CD4-positive, alpha-beta T cell treated with Interferon alpha-2 for 1 hour (primary cell): ENCODE measurements at places on chromosomes 11 and 22.
A peak's percentile ranks its signal among the peaks of the same experiment; 100 is the strongest.

- no peak for DNase-seq
These were observed 230.1 kb upstream of the DDI1 start for GRCh38 chr11:103806130-103806895.

DNA sequence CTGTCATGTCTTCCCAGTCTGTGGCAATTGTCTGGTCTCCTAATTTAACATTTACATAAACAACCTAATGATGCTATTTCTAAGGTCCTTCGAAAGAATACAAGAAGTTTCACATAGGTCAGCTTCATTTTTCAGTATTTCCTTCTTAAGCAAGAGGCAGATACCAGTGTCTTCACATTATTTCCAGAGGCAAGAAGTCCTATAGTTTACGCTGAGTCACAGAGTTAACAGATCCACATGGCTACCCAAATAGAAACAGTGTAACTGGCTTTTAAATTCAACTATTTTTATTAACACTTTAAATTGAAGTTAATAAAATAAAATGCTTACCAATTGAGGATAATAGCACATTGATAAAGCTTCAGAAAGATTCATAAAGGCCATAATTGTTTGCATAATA lies 10.9 kb downstream of the PRRG4 start:
- DNase-seq = no peak

DNA sequence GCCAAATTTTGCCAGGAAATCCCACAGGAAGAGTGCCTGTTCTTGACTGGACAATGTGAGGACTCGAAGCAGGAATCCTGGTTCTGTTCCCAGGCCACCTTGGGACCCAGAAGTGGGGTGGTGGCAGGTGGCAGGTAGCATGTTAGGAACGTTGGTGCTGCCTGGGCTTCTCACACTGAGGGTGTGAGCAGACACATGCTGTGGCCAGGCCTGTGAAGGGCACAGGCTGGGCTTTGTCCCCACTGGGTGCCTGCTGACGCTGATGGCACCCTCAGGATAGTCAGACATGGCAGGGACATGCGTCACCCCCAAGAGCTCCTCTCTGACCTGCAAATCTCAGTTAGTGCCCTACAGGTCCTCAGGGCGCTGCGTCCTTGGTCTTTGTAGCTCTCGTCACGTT lies 21.1 kb upstream of the NECTIN1 start:
- no peak for DNase-seq

- no peak for DNase-seq
These were observed 62.8 kb downstream of the DDX10 start for GRCh38 chr11:108727665-108728064.

DNA sequence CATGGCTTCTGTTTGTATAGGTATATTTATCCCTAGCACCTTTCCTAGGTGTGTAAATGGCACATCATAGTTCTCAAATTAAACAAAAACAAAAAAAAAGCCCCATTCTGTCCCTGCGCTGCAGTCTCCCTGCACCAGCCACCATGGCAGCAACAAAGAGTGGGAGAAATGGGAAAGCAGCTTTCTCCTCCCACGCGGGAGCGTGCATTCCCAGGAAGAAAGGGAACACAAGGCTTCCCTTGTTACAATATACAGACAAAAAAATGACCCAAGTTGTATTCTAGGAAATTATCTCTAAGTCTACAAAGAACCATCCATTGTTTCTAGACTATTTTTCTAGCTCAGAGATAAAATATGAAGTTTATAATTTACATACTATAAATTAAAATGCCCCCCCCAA lies 16.1 kb upstream of the TMPRSS5 start:
- DNase-seq = no peak

- DNase-seq = no peak
These were observed 492.1 kb downstream of the SOX6 start for GRCh38 chr11:15864026-15864805.

DNA sequence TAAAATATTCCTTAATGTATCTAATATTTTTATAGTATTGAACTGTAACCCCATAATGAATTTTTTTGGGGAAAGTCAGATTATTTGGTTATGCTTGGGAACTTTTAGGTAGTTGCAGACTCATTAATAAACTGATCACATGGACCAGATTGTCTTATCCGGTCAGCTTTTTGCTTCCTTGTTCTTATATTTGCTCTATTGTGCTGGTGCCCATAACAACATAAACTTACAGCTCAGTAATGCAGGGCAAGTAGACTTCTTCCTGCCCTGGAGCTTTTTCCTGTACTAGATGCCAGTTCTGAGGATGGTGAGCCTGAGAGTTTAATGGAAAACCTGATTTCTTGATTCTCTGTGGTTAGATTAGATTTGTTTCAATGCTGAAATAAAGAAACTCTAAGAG lies 53.2 kb downstream of the MTMR3 start:
- DNase-seq = no peak

- DNase-seq = no peak
These were observed 196.7 kb downstream of the ARHGAP42 start for GRCh38 chr11:100883830-100884229.

- DNase-seq = no peak
These were observed 11.0 kb upstream of the PICK1 start for GRCh38 chr22:38046070-38046748.

- no peak for DNase-seq
These were observed 26.3 kb upstream of the GNB1L start for GRCh38 chr22:19880786-19881569.

DNA sequence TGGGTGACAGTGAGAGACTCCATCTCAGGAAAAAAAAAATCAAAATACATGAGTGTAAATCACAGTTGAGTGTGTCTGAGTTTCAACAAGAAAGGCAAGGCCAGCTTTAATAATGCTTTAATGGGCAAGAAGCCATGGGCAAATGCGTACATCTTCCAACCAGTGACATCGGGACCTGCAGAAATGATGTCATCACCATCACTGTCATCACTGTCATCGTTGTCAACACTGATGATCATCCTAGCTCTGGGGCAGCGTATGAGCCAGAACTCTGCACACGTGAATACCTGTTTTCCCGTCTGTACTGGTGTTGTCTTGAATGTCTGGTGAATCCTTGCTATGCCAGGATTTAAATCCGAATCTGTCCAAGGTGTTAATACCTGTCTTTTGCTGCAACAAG lies 712.5 kb downstream of the BRD1 start:
- DNase-seq = no peak

- no peak for DNase-seq
These were observed 7.4 kb downstream of the SNRPD3 start for GRCh38 chr22:24563246-24563645.

DNA sequence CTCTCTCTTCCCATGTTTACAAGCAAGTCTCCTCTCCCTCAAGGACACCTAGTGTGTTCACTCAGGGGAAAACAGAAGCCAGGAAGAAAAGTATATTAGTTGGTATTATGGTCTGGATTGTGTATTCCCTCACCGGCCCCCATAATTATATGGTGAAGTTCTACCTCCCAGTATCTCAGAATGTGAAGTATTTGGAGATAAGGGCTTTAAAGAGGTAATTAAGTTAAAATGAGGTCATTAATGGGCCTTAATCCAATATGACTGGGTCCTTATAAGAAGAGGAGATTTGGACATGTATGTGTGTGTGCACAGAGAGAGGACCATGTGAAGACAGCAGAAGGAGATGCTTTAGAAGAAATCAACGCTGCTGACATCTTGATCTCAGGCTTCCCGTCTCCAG lies 26.5 kb upstream of the THY1 start:
- no peak for DNase-seq

DNA sequence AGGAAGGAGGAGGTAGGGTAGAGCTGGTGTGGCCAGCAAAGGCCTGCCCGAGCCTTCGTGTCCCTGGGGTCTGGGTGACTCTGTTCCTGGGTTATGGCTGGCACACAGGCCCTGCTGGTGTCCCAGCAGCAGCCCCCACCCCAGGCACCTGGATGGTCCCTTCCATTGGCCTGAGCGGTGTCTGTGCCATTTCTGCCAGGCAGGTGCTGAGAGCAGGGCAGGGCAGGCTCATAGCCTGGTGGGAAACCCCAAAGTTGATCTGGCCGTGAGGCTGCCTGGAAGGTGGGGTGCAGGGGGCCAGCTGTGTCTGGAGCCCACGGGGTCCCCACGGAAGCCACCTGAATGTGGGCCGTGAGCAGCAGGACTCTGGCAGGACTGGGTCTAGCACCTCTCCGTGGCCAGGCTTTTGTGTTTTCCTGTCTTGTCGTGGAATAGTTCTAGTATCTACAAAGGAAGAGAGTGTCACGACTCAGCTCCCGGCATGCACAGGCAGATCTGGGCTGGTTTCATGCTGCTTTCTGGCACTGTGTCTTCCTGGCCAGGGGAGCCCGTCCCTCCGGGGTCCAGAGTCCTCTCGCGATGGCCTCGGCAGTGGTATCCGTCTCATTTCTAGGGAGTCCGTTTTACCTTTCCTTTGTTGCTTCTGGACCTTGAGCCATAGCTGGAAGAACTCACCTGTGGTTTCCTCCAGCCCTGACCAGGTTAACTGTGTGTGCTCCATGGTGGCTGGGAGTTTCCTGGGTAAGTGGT lies 83.7 kb downstream of the KCNQ1 start:
- no peak for DNase-seq

DNA sequence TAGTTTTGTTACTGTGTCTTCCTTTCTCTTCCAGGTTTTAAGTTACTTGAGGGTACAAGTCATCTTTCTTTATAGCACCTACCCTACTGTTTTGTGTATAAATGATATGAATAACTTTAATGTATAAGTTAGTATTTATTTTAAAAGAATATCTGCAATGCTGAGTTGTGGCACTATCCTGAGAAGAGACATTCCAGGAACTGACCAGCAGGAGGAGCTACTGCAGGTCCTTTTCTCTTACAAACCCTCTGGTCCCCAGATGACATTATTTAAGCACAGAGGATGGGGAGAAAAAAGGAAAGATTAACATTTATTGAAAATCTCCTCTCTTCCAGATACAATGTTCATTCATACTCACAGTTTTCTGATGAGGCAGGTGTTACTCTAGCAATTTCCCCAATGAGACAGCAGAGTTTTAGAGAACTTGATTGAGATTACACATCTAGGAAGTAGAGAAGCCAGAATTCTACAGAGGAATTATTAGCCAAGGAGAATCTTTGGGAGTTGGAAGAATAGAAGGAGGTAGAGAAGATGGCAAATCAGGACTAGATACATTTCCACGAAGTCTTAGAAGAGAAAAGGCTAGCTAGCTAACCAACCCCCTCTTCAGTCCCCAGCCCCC lies 541.2 kb upstream of the API5 start:
- DNase-seq = no peak

GRCh38 chr11:31913985-31914384 lies 102.9 kb upstream of the PAX6 start:
- no peak for DNase-seq

DNA sequence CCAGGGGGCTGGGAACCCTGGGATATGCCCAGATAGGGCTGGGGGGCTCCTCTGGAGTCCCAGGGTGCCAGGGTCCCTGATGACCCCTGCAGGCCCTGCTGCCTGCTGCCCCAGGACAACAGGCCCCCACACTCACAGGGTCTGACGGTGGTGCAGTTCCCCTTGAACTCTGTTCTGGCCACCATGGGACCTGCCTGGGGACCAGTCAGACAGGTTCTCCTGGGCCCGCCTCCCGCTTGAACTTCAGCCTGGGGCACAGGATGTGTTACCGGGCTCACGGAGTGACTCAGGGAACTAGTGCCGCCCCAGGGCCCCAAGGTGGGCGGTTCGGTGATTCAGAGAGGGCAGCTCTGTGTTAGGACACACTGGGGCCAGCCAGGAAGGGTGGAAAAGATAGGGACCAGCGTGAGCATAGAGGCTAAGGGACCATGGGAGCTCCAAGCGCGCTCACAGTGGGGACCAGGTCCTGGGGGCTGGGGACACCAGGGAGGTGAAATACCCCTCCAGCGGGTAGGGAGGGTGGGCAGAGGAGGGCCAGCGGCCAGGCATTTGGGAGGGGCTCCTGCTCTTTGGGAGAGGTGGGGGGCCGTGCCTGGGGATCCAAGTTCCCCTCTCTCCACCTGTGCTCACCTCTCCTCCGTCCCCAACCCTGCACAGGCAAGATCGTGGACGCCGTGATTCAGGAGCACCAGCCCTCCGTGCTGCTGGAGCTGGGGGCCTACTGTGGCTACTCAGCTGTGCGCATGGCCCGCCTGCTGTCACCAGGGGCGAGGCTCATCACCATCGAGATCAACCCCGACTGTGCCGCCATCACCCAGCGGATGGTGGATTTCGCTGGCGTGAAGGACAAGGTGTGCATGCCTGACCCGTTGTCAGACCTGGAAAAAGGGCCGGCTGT lies 21.5 kb upstream of the TXNRD2 start:
- no peak for DNase-seq

DNA sequence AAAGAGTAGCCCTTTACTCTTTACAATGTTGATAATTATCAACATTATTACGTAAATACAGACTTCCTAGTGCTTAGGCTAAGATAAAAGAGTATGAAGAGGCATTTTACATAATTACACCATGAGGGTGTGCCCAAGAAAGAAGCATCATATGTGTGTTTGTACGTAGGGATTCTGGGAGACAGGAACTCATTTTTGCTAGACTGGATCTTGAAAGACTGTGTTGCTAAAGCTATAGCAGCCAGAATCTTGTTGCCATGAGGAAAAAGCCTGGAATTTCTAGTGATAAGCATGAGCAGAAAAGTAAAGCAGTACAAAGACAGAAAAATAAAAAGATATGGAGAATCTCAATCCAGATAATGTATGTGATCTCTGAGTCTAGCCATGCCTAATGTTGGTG lies 72.1 kb downstream of the JRKL start:
- no peak for DNase-seq

- DNase-seq = no peak
These were observed 25.4 kb upstream of the MYO18B start for GRCh38 chr22:25716637-25717036.

GRCh38 chr11:9460322-9461062 lies at the start of gene ZNF143:
Gene ZNF143, plus strand, starts transcription at chr11:9461012. Its CDS starts 10,297 bp downstream, at chr11:9471309.
- peak; percentile 100 for DNase-seq

DNA sequence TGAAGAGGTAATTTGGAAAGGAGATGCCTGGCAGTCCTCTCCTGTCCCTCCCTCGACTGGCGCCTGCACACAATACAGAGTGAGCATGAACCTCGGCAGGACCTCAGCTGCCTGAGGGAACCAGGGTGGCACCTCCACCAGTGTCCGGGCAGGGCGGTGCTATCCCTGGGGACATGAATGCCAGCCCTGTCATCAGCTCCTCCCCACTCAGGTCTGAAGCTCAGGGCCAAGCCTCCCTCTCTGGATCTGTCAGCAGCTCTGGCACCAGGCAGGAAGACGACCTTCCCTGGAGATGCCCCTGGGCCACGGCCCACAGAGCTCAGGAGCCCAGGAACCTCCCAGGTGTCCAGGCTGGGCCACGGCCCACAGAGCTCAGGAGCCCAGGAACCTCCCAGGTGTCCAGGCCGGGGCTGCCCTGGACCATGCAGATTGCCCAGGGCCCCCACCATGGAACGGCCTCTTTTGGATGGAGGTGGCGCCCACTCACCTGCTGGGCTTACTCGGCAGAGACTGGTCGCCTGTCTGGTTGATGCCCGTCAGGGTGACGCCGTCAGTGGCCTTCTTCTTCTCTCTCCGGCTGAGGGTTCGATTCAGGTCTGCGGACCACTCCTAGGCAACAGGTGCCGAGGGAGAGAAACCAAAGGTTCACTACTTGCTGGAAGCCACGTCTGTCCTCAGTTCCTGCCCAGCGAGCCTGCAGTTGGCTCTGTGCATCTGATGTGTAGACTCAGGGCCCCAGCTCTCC lies 21.7 kb upstream of the ARFGAP3 start:
- DNase-seq = no peak
